Stimulated activated CD4-positive, alpha-beta T cell treated with anti-CD3 and anti-CD28 coated beads, Interleukin-15, amount 100 ng/mL, for 1 hour (primary cell): ENCODE measurements at places on chromosomes 13 and 19.

DNA sequence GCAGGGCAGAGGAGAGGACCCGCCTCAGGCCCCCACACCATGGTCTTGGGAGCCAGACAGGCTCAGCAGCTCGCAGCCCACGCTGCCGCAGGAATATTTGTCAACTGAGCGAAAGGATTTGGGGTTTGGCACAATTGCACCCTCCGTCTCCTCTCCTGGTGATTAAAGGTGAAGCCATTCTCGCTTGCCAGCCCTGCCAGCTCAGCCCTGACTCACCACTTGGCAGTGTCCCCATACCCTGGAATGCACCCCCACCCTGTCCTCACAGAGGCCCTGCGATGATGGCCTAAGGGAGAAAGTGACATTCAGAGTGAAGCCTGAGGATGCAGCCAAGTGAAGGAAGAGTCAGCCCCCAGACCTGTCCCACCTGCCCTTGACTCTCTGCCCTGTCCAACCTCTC is 18.8 kb downstream of the CYTH2 start:
- no peak for DNase-seq

GRCh38 chr19:14248578-14249011 is 42.6 kb upstream of the ADGRL1 start:
- DNase-seq, result peak; percentile 37

GRCh38 chr19:16951529-16951928 is 62.7 kb downstream of the F2RL3 start:
- DNase-seq, result no peak

DNA sequence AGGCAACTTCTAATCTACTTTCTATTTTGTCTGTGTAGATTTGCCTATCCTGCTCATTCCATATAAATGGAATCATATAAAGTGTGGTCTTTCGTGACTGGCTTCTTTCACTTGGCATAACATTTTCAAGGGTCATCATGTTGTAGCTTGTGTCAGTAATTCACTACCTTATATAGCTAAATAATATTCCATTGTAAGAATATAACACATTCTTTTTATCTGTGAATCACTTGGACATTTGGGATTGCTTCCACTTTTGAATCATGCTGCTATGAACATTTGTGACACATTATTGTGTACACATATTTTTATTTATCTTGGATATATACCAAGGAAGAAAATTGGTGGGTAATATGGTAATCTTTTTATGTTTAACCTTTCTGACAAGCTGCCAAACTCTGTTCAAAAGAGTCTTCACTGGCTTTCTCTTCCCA is 89.0 kb upstream of the CSNK1A1L start:
- no peak for DNase-seq

- no peak for DNase-seq
Observed at GRCh38 chr13:46317120-46317519, 69.9 kb downstream of the RUBCNL start.

GRCh38 chr13:49395451-49395865 is 48.4 kb downstream of the CAB39L start:
- DNase-seq, result no peak

- no peak for DNase-seq
Observed at GRCh38 chr13:30120133-30120822, 187.1 kb downstream of the KATNAL1 start.

- no peak for DNase-seq
Observed at GRCh38 chr13:77345150-77345780, 18.4 kb upstream of the MYCBP2 start.

- no peak for DNase-seq
Observed at GRCh38 chr13:109787135-109787954, 962 bp upstream of the IRS2 start.

- no peak for DNase-seq
Observed at GRCh38 chr13:21613791-21614190, 9.8 kb upstream of the MICU2 start.

DNA sequence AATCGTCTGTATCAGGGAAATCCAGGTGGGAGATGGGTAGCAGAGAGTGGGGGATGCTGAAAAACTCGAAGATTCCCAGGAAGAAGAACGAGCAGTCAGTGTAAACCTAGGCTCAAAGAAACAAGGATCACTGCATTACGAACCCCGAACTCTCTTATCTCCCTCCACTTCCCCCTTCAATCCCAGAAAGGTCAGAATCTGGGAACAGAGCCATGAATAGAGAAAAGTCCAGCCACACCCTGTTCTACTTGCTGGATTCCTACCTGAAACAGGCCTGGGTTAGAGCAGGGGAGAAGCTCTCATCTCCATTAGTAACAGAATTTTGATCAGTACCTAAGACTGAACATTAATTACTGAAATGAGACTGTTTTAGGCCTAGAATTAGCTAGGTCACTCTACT is 24.4 kb downstream of the EPSTI1 start:
- DNase-seq, result no peak

- no peak for DNase-seq
Observed at GRCh38 chr13:44244288-44244687, 129.3 kb upstream of the SERP2 start.

DNA sequence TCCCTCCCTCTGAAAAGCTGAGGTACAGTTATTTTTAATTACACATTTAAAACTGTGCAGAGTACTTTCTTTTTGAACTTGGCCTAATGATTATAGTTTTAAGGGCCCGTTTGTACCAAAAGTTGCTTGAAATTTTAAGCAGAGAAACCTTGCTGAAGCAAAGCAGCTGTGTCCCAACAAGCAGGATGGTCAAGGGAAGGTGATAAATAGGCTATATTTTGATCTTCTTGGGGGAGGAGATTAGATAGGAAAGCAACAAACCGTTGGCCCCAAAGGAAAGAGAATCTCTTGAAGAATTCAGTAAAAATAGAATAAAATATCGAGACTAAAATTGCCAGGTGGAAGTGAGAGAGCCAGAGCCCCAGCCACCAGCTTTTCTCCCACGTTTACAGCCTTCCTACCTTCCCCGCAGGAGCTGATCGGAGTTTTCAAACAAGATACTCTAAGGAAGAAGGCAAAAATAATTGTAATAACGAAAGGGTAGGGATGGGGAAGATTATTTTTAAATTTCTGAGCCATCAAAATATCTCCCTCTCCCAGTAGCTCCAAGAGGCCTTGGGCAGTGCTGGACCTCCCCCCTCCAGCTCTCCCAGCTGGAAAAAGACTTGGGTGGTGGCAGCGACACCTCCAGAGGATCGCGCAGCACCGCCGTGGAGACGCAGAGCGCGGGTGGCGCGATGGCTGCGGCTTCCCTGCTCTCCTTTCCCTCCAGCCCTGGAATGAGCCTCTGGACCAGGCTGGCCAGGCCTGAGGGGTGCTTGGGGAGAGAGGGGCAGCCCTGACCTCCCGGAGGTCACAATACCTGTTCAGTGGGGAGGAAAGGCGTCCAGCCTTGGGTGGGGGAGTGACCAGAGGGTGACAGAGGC is 5.8 kb downstream of the ZIC2 start:
- DNase-seq, result no peak

DNA sequence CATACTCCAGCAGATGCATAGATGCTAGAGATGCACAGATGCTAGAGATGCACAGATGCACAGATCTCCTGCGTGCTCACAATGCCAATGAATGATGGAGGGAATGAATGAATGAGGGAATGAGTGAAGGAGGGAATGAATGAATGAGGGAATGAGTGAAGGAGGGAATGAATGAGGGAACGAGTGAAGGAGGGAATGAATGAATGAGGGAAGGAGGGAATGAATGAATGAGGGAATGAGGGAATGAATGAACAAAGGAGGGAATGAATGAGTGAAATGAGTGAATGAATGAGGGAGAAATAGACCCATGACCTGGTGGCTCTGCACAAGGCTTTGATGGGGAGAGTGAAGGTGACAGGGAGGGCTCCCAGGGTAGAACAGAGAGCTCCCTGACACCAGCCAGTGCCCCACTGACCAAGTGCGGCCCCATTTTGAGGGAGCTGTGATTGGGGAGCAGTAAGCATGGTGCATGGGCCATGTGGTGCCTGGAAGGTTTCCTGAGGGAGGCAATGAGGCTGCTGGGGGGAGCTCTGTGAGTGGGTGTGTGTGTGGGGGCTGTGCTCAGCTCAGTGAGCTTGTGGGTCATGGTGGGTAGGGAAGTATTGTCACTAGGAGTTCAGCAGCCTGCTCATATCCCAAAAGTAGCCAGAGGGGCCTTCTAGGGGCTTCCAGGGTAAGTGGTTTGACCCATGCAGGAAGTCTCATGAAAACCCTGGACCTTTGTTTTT is 12.7 kb downstream of the SLC27A1 start:
- DNase-seq, result no peak
